ENCODE measurements at places on chromosomes 12 and 14.
A peak's percentile ranks its signal among the peaks of the same experiment; 100 is the strongest.

- no peak for DNase-seq
Measured at GRCh38 chr14:80346395-80346794, 135.1 kb upstream of the DIO2 start.

- DNase-seq = no peak
Measured at GRCh38 chr12:103353913-103354312, 141.9 kb downstream of the C12orf42 start.

DNA sequence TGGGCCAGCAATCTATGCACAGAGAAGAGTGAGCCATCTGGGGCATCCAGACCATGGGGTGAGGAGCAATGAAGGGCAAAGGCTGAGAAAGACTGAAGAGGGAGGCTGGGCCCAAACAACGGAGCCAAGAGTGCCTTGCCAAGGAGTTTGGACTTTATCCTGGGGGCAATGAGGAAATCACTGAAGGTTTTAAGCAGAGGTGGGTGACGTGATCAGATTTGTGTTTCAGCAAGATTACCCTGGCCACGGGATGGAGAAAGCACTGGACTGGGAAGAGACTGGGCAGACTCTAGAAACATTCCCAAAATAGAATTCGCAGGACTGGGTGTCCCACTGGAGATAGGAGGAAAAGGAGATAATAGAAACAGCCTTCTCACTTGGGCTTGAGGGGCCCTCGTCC is 65.3 kb downstream of the DPF3 start:
- no peak for DNase-seq

GRCh38 chr14:74401504-74402241 is 24.3 kb downstream of the SYNDIG1L start:
- DNase-seq = peak; percentile 76

GRCh38 chr12:86710109-86710508 is 453.9 kb upstream of the MGAT4C start:
- DNase-seq = no peak

DNA sequence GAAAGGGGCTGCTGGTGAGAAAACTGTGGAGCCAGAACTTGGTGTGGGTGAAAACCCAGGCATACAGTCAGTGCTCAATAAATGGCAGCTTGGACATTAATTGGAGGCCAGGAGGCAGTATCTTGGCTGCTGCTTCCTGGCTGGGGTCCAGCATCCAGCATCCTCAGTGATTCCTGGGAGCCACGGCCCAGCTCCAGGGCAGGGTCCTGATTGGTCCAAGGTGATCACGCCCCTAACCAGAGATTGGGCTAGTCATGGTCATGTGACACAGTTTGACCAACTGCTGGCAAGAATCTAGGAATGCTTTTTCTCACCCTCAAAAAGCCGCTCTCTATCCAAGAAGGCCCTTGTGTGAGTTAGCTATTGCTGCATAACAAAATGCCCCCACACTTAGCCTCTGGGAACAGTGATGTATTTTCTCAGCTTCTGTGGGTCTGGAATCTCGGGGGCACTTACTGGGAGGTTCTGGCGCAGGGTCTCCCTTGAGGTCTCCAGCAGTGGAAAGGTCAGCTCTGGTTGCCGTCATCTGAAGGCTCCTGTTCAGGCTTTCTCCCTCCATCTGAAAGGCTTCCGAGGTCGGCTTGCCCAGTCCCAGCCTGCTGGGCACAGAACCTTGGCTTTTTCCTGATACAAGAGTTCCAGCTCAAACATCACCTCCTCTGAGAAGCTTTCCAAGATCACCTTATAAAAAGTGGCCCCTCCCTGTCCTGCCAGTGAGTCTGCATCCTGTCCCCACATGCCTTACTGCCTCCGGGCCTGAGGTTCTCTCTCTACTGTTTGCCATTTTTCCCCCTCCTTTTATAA is 119.2 kb upstream of the NCOR2 start:
- no peak for DNase-seq

All from NCI-H2171 (cell line).